ENCODE measurements at places on chromosomes 1 and 21. TPM values are rescaled to one million over a fixed set of nuclear protein-coding genes. Genes with fewer than 3 reads are reported as not detected.

Gene OR2T2
- total RNA-seq = not detected

Gene PDE9A
- total RNA-seq = 13.1 TPM

Gene DVL1
- total RNA-seq = 63.2 TPM

Gene KRTAP10-6
- not detected for total RNA-seq

Gene NPPB
- total RNA-seq = not detected

Gene CYP4Z1
- total RNA-seq = not detected

Measured in activated CD4-positive, alpha-beta T cell treated with anti-CD3 and anti-CD28 coated beads, Interleukin-2, amount 10 ng/mL, durations not matched to agents 24 days and 14 days (primary cell).